ENCODE measurements at places on chromosomes 7 and 10.

DNA sequence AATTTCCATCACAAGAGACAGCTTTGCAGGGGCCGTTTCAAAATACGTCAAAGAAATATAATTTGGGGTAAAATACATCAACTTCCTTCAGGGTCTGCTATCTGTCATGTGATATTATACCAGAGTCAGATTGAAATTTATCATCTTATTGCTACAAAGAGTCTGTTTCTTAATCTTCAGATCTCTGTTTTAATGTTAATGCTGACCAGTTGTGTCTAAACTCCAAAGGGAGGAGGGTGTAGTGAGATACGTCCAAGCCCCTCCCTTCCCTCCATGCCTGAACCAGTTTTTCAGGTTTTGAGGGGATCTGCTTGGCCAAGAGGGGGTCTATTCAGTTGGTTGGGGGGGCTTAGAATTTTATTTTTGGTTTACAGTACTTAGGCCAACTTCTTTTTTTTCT lies 891.6 kb downstream of the GRM8 start:
- no peak for DNase-seq

DNA sequence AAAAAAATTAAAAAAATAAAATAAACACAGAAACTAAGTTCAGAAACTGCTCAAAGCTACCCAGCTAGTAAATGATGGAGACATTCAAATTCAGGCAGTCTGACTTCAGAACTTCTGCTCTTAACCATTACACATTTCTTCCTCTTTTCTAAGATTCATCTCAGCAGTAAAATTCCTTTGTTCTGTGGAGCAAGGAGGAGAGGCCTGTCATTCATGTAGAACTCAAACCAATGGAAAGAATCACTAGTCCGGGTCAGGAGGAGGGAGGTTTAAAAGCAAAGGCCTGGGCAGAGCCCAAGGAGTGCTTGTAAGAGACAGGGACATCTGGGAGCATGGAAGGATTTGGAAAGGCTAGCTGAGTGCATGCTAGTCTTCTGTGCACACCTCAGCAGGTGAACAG lies 37.9 kb upstream of the DNAJB12 start:
- no peak for DNase-seq

- no peak for DNase-seq
Observed at GRCh38 chr7:155825336-155825735, 13.1 kb upstream of the SHH start.

DNA sequence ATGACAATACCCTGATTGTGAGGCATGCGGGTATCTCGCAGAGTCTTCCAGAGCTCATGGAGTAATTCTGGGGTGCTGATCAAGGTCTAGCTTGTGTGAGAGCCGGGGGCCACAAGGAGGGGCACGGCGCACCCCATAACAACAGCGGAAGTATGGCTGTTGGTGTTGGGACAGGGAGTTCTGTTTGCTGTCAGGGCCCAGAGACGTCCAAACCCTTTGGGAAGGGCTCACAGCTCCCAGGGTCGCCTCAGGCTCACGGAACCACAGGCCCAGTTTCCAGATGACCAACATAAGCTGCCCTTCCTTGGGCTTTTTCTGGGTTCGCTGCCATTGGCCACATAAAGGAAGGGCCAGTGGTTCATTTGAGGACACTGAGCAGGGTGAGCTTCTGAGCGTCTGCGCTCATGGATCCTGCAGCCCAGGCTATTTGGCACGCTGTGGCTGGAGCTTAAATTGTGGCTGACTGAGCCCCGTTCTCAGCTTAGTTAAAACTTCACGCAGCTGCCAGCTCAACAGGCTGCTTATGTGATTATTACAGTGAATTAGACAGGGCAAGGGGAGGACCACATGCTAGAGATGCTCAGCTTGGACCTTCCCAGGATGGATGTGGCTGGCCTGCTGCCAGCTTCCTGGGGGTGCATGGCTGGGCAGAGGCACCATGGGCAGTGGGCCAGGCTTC lies 92.3 kb downstream of the DNAJB6 start:
- no peak for DNase-seq

- no peak for DNase-seq
Observed at GRCh38 chr7:156802214-156802613, 90.8 kb downstream of the LMBR1 start.

- no peak for DNase-seq
Observed at GRCh38 chr7:128755075-128755818, 16.1 kb downstream of the CALU start.

DNA sequence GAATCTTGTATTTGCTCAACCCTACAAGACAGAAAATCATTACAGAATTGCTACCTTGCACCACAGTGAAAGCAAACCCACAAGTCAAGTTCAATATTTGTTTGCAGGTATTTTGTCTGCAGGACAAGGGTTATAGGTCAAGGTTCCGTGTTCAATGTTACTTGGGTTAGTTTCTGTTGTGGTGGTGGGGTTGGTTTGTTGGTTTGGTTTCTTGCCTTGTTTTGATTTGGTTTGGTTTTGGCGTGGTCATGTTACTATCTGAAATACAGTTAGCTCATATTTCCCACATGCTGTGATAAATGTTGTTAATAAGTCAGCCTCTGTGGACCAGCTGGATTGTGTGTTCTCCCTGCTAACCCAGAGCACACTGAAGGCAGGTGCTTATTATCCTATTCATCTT lies 75.6 kb upstream of the INSIG1 start:
- DNase-seq = no peak

DNA sequence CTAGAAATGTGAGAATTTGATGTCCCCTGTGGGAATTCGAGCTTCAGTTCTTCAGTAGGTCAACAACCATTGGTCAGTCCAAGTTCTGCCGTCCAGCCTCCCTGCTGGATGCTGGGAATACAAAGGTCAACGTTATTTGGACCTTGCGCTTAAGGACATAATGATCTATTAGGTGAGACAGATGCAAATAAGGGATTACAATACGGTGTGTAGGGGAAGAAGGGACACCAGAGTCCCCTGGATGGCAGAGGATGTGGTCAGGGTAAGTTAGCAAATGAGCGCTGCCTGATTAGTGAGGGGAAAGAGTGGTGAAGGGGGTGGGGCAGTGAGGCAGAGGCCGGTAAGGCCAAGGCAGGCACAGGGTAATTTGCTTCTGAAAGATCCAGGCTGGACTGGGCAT lies 16.2 kb downstream of the CCNY start:
- DNase-seq = peak; percentile 48

DNA sequence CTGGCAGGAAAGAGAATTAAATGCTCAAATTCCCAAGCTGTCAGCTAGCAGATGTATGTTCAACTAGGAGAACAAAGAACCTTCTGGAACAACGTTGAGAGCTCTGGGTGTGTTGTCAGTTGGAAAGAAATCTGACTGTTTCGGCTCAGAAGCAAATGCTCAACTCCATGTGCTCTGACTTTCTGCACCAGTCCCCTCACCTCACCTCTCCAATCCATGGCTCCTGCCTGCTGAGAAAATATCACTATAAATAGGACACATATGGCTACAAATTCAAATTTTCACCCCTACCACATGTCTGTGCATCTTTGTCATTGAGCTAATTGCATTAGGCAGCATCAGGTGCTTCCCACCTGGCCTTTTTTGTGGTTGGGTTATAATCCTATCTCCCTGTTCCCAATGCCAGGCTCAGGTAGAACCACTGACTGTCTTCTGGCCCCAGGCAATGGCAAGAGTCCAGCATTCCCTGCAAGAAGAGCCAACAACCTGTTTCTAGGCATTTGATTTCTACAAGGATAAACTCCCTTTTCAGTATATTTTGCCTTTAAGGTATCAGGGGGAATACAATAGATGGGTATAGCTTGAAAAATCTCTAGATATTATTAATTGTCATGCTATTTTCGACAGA lies 142.6 kb upstream of the LSM8 start:
- DNase-seq = no peak

DNA sequence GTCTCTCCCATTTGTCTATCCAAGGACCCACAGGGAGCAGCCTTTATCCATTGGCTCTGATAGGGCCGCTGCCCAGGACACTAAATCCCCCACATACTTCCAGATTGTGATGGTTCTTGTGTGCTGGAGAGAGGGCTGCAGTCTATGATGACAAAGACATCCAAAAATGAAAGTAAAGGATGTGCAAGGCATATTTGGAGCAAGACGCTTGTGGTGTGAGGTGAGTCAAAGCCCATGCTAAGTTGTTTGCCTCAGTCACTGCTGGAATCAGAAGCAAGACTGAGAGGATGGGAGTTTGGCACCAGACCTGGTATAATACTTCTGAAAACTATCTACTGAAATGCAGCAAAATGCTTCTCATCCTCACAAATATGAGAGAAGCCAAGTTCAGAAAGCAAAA lies 22.7 kb downstream of the ZNF22 start:
- DNase-seq = no peak

DNA sequence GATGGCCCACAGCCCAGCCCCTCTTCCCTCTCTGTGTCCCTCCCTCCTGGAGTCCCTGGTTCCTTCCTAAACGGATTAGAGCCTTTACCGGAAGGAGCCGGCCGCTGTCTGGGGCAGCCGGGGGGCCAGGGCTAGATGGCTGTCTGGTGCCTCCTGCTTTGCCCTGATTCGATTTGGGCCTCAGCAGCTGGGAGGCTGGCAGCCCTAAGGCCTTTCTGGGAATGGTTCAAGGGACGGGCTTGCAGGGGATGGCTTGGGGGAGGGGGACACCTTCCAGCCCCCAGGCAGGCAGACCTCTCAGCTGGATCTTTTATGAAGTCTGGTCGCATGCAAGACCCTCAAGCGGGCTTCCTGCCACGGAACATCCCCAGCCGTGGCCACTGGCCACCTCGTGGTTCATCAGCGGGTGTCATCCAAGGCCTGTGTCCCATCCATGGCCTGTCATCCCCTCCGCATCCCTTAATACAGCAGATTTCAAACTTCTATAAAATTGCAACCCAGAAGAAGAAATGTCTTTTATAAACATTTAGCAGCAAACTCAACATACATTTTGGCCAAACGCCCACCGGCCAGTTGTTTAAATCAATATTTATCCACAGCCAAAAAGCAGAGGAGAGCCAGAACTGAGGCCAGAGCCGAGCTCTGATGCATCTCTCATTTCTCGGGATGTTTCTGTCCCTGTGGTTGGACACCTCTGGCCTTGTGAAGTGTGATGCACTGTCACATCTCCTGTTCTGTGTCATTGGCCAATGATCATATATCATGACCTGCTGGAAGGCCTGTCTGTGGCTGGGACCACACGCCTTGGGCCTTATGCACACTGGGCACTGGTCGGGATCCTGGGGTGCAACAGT lies 52.0 kb downstream of the GTF2IRD1 start:
- DNase-seq = no peak

DNA sequence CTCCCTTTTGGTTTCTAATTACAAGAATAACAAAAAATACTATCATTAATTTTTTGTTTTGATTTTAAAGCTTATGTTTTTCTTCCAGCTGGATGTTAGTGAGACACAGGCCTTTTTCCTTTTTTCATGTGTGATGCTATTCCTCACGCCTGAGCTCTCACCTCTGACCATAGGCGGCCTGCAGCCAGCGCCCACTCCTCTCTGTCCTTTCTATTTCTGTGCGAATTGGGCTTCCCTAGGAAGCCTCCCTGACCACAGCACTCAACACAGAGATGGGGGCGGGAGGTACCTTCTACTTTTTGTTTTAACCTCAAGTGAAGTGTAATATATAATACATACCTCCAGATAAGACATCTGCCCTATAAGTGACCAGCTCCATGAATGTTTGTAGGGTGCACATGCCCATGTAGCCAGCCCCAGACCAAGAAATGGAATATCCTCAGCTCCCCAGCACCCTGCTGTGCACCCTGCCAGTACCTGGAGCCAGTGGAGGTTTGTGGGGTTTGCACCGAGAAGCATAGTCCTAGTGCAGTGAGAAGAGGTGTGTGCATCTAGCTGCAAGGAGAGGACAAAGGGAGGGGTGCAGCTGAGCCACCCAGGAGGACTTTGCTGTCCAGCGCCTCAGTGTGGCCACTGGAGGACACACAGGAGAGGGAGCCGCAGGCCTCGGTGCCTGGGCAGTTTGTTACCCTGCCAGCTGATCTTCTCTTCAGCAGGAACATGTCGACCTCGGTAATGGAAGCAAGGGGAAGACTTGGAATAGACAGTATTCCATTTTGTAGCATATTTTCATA lies 38.5 kb downstream of the BNIP3 start:
- DNase-seq = no peak

GRCh38 chr10:100996678-100997359 lies 2.8 kb upstream of the LZTS2 start:
- DNase-seq = no peak

DNA sequence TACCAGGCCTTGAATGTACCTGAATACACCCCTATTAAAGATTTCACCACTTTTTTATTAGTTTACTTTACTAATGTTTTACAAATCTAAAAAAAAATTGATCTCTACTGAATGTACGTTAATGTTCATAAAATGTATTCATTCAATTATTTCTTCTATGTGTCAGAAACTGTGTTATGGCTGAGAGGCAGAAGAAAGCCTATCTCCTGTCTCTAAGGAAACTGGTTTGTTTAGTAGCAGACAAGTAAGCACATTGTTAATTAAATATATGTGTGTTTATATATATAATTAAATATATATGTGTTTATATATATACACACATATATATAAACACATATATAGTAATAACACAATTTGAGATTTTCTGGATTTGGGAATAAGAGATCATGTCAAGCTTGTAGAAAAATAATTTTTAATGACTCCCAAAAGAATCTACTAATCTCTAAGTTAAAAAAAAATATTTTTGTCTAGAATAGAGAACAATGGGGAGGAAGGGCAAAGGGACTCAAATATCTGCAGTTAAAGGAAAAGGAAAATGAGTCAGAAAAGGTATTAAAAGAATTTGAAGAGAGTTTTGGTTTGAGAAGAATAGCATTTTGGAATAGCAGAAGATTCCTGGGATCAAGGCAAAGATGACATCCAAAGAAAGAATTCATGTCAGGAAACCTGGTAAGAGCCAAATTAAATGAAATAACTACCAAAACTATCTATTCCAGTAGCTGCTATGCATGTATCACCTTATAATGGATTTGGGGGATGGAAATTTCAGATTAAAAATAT lies 92.1 kb downstream of the CH25H start:
- no peak for DNase-seq

- no peak for DNase-seq
Observed at GRCh38 chr7:105800442-105800841, 76.0 kb downstream of the ATXN7L1 start.

- DNase-seq = no peak
Observed at GRCh38 chr10:85222300-85222699, 893.9 kb downstream of the CCSER2 start.

DNA sequence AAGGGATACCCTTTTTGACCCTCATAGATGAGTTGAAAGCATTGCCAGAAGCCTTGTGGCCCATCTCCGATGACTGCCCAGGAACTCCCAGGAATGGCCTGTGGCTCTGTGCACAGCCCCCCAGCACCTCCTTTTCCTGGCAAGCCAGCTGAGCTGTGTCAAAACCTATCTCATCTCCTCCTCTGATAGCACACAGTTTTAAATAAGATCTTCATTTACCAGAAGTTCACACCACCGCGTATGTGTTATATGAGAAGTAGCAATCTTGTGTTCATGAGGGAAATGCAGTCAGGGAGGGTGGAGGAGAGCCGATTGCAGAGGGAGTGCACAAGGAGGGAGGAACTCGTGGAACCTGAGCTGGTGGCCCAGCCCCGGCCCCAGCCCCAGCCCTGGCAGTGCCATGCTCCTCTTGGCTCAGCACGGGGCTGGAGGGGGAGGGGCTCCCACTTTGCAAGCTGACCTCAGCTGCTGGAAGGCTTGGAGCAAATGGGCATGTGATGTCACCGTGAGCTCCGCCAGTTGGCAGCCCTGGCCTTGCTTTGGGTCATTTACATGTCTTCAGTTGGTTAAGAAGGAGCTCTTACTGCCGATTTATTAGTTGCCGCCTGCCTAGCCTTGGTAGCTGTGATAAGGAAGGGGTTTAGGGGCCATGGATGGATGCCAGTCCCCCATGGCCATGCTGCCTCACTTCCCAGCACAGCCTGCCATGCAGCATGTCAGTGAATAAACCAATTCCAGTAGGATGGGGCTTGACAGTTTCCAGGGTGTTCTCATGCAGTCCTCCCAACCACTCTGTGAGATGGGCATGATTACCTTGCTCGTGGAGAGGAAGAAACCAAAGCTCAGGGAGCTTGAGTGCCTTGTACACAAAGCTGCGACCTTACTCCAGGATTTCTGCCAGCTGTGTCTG lies 20.0 kb downstream of the UNC5B start:
- DNase-seq = no peak

All from hematopoietic multipotent progenitor cell (in vitro differentiated cells).